ENCODE measurements at places on chromosomes 7 and 10.

GRCh38 chr10:124745673-124746072, 1.5 kb upstream of the FAM53B start:
- DNase-seq, result no peak

DNA sequence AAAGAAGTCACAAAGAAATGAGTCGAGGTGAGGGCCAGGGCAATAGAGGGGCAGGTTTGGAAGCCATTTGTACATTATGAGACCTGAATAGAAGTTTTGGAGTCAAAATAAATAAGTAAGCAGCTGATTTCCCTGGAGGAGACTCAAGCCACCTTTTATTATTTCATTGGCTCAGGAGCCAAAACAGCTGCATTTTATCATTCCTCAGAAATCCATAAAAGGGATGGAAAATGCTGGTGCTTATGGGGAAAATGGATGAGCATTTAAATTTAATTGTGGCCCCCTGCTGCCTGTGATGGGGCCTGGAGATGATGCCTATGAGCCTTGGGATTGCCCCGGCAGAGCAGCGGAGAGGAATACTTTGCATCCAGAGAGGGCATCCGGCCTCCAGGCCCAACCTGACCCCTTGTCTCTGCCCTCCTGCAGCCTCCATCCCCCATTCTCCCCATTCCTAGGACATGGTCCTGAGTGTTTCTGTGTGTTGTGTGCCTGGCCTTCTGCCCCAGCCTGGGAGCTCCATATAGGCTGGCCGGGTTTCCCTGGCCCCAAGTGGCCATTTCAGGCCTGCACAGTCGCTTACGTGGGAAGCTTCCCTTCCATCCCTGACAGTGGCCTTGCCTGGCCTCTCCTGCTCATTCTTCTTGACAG, 296.8 kb upstream of the ZMIZ1 start:
- DNase-seq, result no peak

- no peak for DNase-seq
Observed at GRCh38 chr10:11823122-11823988, at the start of gene PROSER2. Gene PROSER2 (plus strand): TSS chr10:11823356. CDS start chr10:11852078, 28,722 bp downstream.

- no peak for DNase-seq
Observed at GRCh38 chr7:30010021-30010420, 16.5 kb downstream of the FKBP14 start.

- DNase-seq, result no peak
Observed at GRCh38 chr10:89389254-89389653, 3.2 kb upstream of the IFIT1 start.

DNA sequence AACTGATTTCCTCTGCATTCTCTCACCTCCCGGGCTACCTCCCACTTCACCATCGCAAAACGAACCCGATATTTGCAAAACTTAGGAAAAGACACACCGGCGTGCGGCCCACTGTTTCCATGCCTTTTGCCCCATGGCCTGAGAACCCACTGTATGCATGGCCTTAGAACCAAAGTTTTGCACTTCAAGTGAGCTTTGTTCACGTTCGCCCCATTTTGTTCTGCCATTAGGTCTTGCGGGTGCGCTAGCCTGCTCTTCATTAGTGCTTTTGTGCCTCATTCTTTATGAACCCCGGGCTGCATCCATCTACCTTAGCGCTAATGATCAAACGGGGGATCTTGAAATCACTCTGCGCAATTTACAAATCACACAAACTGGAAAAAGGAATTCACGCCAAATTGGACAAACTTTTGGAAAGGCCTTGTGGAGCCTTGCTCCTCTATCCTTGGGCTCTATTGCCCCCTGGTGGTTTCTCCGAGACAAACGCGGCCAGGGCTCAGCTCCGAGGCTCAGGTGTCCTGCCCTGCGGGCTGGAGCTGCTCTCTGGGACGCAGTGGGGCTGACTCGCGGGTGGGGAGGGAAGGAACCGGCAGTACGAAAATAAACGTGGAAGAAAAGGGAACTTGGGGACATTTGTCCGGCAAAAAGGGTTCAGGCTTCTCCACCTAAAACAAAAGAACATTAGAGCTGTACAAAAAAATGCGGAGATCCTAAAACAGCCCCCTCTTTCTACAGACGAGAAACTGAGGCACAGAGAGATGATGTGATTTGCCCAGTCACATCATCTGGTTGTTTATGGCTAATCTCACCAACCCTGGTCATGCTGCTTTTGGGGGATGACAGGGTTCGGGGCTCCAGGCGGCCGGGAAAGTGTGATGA, 300.4 kb upstream of the NFE2L3 start:
- no peak for DNase-seq

GRCh38 chr7:111424768-111425167, 137.5 kb downstream of the IMMP2L start:
- DNase-seq, result no peak

GRCh38 chr10:9060314-9060713, 1005.8 kb downstream of the GATA3 start:
- DNase-seq, result no peak

DNA sequence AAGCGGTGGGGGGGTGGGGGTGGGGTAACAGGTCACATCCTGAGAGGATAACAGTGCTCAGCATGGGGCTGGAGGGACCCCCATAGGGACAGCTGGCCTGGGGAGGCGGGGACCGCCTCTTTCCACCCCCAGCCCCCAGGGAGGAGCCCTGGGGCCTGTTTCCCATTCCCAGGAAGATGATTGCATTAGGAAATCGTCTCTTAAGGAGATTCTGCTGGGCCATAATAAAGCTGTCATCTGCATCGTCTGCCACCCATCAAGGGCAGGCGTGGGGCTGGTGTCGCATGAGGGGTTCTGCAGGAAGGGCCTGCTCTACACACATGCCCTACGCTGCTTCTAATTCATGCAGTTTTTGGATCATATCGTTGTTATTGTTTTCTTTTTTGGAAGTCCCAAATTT, 17.2 kb downstream of the RET start:
- DNase-seq, result no peak

GRCh38 chr7:133195868-133196267, 57.0 kb upstream of the EXOC4 start:
- no peak for DNase-seq

- DNase-seq, result no peak
Observed at GRCh38 chr7:156993021-156993924, 17.2 kb downstream of the MNX1 start.

DNA sequence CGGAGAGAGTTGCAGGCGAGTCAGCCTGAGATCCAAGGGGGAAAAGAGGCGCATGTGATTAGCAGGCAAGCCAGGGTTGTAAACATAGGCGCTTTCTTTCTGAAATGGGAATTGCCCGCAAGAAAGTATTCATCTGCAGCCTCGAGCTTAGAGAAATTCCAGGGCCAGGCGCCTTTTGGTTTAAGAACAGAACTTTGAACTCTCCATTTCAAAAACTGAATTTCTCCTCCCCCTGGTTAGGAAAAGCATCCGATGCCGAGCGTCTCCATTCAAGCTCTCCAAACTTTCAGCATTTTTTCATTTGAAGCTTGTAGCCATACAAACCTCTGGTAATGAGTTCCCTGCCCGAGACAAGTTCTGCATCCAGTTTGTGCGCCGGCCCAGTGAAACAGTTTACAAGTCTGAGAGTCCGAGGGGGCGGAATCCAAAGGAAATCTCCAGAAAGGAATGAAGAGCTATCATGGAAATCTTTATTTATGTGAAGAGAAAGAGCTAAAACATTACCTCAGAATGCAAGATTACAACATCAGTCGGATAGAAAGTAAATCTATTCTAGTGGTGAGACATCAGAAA, 69.9 kb downstream of the FAM204A start:
- DNase-seq, result no peak

DNA sequence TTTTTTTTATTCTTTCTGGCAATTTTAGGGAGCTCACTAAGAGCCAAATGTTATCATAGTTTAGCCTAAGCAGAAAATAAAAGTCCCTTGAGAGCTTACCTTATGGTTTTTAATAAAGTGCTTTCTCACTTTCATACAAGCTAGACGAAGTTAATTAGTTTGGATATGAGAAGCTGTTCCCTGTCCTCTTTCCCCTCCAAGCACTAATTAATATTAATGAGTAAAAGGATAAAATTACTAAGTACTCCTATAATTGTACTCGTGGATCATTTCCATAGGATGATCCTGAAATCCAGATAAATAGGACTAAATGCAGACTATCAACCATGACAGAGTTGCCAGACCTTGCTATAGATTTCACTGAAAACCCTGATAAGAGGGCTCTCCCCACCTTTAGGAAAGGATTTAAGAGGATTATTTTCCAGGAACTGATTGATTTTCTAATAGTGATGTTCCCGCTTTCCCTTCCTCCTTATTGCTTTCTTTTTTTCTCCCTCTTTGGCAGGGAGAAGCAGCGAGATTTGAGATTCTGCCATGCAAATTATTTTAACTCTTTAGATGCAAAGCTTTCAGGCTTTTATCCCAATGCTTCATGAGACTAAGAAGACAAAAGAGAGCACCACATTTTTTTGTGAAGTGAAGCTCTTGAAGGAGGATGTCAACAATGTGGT, 58.3 kb upstream of the HECW1 start:
- no peak for DNase-seq

DNA sequence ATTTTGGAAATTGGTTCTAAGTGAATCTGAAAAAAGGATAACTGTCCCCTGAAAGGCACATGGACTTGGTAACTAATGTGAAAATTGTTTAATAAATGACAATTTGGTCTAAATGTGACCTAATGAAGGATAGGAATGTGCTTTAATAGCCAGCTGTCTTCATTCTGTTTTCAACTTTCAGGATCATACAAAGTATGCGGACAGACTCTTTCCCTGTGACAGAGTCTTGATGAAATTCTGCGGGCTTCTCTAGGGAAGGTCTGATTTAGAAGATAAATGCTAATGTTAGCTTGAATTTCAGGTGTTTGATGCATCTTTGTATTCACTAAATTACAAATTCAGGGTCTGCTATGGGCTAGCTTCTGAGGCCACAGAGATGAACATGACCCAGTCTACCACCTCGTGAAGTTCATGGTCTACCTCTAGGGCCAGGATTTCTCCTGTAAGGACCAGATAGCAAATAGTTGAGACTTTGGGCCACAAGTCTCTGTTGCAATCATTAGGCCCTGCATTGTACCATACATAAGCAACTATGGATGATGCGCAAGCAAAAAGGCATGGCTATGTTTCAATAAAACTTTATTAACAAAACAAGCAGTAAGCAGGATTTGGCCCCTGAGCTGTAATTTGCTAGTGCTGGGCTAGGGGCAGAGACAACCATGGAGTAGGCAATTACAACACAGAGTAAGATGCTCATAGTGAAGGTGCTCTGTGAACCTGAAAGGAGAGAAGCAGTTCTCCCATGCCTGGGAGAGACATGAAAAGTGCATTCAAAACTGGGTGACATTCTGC, 368.6 kb downstream of the INHBA start:
- no peak for DNase-seq

- DNase-seq, result no peak
Observed at GRCh38 chr7:77316219-77316978, 99.8 kb downstream of the GSAP start.

- no peak for DNase-seq
Observed at GRCh38 chr10:122702275-122702674, 2.6 kb upstream of the C10orf120 start.

DNA sequence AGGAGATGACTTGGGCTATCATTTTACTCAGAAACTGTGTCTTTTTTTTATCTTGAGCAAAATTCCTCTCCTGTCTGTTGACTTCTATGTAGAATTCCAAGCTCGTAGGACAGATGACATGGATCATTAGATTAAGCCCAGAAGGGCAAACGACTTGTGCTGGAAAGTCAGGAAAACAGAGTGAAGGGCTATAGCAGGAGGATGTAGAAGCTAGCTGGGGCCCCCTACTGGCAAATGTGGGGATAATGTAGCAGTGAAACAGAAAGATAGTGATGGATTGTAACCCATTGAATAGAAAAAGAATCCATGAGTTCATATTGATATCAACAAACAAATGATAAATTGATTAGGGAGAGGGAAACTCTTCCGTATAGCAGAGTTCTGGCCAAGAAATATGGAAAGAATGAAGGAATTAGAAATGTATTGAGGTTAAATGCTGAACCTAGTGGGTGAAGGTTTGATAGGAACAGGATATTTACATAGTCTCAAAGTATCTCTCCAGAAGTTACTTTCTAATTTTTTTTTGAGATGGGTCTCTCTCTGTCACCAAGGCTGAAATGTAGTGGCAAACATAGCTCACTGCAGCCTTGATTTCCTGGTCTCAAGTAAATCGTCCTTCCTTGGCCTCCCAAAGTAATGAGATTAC, 103.6 kb downstream of the LYZL1 start:
- peak; percentile 20 for DNase-seq

DNA sequence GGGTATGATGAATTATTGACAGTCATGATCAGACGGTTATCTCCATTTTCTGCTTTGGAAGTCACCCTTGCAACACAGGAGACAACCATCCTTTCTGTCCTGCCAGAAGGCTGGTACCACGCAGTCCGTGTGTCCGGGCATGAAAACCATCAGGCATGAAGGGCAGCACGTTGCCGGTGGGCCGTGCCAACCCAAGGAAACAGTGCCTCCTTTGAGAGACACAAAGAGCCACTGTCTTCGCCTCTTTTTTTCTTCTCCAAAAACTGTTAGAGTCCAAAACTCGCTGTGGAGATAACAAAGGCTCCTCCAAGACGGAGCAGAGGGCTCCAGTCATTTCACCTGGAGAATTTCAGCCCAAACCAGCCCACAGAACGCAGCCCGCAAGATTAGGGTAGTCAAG, 60.4 kb upstream of the ARHGAP21 start:
- no peak for DNase-seq

GRCh38 chr7:82050792-82051191, 280.9 kb upstream of the HGF start:
- DNase-seq, result no peak

- no peak for DNase-seq
Observed at GRCh38 chr7:16961641-16962040, 79.9 kb upstream of the AGR3 start.

DNA sequence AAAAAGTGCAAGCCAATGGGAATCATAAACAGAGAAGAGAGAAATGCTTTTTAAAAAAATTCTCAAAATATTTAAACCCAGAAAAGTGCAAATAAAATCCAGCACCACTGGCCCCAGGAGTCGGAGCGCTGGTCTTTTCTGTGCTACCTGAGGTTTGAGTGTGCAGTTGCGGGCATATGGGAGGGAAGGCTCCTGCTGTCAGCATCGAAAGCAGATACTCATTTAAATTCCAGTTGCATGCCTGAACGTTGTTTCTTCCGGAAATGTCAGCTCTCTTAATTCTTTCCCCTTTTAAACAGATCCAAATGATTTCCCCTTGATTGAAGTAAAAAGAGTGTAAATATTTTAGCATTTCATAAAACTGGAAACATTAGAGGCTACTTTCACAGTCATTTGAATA, 240.5 kb upstream of the GPR26 start:
- DNase-seq, result no peak

DNA sequence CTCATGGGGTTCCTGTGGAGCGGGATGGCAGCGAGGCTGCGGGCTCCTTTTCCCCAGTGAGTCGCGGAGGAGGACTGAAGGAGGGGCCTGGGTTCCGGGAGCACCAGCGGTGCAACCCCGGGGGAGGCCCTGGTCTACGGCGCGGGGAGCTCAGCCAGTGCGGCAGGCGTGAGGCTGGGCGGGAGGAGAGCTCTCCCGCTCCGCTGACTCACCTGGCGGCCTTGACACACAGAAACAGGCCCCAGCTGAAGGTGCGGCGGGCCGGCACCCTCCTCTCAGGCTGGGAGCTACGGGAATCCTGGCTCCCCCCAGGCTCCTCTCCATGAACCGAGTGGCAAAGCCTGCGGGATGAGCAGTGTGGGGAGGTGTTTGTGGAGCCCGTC, 6.8 kb upstream of the NOM1 start:
- no peak for DNase-seq

GRCh38 chr10:31131251-31131650, 99.6 kb upstream of the ZNF438 start:
- DNase-seq, result no peak

- DNase-seq, result no peak
Observed at GRCh38 chr10:132677473-132678227, 108.3 kb downstream of the NKX6-2 start.

All from iPS DF 6.9 (cell line).